OCI-LY7 (cell line): ENCODE measurements at places on chromosomes 16 and 17.

- DNase-seq, result no peak
These were observed 140.2 kb upstream of the NOL11 start for GRCh38 chr17:67577429-67578141.

DNA sequence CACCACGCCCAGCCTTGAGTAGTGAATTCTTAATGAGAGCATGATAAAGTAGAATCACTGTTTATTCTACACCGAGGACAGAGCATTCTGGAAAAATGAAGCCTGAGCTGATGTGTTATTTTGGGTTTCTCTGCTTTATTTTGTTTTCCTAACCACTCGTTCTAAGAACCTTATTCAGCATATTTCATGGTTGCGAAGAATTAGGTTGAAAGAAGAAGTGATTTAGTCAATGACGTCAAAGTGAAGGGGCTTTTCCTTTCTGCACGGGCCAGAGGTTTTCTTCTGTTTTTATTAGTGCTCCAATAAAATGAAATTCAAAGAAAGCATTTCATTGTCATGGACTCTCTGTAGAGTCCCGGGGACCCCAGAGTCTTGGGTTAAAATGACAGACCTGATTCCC lies 178.5 kb downstream of the MAF start:
- DNase-seq, result no peak

DNA sequence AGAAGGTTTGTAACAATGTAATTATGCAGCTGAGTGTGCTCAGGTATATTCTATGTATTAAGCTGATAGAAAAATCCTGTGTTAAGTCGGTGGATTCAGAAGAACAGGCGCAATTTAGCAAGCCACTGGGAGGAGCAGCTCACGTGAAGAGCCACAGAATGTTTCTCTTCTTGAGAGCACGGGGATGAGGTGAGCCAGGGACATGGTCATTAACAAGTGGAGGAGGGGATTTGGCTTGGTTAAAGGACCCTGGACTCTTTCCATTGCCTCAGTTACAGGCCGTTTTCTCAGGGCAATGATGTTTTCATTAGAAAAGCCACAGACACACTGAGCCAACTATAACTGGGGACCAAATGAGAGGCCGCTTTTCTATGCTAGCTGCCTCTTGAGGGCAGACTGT lies 178.7 kb downstream of the SNX29 start:
- no peak for DNase-seq

DNA sequence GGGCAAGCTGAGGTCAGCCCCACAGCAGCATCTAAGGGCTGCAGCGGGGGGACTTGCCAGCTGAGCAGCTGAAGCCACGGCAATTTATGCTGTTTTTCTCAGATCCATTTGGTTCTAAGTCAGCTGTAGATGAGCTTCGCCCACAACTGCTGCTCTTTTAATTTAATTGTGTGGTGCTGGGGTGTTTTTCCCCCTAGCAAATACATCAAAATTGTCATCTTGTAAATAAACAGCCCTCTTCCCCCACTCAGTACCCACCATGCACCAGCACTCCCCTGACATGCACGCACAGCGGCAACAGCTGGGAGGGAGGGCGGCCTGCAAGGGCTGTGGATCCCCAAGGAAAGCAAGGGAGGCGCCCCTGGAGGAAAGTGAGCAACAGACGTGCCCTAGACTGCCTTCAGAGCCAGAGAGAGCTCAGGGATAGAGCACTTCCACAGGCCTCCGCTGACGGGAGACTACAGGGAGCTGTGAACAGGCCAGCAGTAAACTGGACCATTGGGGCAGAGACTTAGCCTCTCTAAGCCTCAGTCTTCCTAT lies 149.5 kb downstream of the TMEM132E start:
- DNase-seq, result no peak

GRCh38 chr16:15924996-15925395 lies 24.4 kb upstream of the ABCC1 start:
- DNase-seq, result no peak

DNA sequence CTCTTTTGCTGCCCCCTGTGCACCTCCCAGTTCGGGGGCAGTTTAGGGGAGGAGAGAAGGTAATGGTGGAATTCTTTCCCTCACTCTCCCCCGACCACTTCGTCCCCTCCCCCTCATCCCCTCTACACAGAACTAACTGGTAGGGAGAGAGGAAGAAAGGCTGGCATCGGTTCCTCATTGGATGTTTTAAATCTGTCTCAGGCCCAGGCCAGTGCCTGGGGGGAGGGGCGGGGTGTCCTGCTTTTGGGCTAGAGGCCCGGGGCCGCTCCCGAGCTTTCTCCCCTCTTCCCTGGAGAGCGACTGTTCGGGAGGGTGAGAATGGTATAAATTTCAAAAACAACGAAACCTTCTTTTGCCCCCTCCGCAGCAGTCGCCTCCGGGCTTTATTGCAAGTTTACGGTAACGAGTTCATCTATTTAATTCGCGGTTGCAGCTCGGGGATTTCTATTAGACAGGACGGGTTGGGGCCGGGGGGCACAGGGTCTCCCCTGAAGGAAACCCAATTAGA lies at the start of gene PRAC2:
Gene PRAC2, plus strand, starts transcription at position 271 of the 508 bp plus-strand sequence. CDS start 1,226 bp downstream, outside the sequence.
- DNase-seq, result no peak

GRCh38 chr17:43882761-43883415 lies 24.4 kb downstream of the MPP2 start:
- DNase-seq, result no peak

- DNase-seq, result no peak
These were observed 7.2 kb upstream of the EXOSC6 start for GRCh38 chr16:70258946-70259345.

DNA sequence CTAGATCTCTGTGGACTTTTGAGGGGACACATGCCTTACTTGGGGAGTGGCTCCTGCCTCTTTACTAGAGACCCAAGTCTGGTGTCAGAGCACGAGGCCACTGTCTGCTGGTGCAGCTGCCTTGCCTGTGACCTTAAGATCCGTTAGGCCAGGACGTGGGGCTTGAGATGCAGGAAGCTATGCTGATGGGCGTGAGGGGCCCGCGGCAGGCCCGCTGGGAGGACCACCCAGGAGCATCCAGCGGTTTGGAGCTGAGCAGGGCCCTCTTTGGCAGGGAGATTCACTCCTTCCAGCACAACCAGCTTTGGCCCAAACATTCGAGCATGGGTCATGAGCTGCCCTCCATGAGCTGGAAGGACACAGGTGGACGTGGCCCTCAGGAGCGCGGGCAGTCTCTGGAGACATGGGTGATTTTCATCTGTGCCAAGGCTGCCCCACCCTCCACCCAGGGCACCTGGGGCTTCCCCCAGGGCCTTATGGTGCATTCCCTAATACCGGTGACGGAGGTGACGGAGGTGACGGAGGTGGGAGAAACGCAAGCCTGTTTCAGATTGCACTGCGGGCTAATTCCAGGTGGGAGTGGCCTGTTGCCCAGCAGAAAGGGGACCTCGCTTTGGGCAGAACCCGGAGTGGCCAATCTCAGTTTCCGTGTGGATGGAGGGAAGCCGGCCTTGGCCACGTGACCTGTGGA lies 12.7 kb downstream of the LGALS3BP start:
- no peak for DNase-seq

DNA sequence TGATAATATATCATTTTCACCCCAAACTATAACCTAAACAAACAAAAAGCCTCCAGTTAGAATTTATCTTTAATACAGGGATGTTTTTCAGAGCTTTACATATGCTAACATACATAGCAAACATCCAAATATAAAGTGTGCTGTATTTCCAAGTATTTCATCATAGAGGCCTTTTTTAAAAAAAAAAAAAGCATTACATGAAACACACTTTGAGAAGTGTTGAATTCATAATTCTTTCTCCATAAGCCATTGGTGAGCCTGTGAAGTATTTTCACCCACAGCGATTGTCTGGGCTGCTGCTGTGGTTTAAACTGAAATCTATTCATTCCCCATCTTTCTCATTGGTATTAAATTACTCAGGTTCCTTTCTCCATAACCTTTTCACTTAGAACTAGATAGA lies 503.4 kb upstream of the CDH8 start:
- no peak for DNase-seq

- DNase-seq, result no peak
These were observed 6.4 kb upstream of the CMTM3 start for GRCh38 chr16:66598111-66598510.

DNA sequence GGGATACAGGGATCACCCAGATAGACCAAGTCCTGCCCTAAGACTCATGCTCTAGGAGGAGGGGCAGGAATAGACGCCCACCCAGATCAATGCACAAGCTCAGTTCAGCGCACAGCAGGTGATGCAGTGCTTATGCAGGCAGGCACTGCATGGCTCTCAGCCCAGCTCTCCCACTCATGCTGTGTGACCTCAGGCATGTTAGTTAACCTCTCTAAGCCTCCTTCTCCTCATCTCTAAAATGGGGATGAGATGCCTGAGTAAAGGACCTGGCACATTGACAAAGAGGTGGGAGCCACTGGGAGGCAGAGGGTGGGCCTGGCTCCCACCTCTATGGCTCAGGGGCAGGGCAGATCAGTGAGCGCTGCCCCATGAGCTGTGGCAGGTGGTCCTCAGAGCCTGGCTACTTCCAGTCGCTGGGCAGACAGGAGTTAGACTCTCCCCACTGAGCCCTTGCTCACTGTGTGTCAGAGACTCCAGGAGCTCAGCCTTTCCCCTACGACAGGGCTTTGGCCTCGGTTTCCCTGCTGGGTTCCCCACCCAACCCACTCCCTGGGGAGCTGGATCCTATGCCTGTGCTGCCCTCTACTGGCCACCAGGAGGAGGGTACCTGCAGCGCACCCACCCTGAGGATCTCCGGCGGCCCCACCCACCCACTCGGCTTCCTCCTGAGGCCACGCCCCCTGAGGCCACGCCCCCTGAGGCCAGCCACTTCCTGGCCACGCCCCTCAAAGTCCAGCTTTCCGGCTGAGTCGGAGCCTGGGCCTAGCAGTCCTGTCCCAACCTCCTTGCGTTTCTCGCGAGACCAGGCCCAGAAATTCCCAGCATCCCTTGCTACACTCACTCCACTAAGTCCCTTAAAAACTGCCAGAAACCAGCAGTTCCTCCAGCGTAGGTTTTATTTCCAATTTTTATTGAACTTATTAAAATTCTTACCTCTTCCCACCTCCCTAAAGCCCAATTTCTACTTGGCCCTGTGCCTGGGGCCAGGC lies 196.1 kb downstream of the GSG1L start:
- DNase-seq, result peak; percentile 56

DNA sequence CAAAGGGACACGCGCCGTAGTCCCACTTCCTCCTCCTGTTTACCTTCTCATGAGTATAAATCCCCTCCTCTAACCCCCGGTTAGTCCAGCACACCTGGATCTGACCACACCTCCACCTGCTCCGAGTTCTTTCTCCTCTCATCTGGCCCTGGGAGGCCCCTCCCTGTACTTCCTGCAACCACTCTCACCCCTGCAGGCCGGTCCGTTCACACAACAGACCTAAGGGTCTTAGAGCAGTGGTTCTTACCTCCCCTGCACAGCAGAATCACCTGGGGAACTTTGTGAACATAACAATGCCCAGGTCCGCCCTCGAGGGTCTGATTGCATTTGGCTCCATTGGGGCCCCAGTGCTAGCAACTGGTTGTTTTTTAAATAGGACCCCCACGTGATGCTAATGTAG lies 24.8 kb downstream of the TMEM114 start:
- no peak for DNase-seq

- no peak for DNase-seq
These were observed 191.4 kb downstream of the SLC39A11 start for GRCh38 chr17:72901083-72901482.

GRCh38 chr17:37079735-37080134 lies 131.0 kb downstream of the AATF start:
- no peak for DNase-seq

GRCh38 chr17:7313890-7314718 lies 1.1 kb downstream of the GPS2 start:
- DNase-seq, result peak; percentile 27

GRCh38 chr17:49717371-49717861 lies 9.7 kb upstream of the SLC35B1 start:
- DNase-seq, result no peak

GRCh38 chr16:48592839-48593429 lies 17.0 kb downstream of the N4BP1 start:
- peak; percentile 50 for DNase-seq

DNA sequence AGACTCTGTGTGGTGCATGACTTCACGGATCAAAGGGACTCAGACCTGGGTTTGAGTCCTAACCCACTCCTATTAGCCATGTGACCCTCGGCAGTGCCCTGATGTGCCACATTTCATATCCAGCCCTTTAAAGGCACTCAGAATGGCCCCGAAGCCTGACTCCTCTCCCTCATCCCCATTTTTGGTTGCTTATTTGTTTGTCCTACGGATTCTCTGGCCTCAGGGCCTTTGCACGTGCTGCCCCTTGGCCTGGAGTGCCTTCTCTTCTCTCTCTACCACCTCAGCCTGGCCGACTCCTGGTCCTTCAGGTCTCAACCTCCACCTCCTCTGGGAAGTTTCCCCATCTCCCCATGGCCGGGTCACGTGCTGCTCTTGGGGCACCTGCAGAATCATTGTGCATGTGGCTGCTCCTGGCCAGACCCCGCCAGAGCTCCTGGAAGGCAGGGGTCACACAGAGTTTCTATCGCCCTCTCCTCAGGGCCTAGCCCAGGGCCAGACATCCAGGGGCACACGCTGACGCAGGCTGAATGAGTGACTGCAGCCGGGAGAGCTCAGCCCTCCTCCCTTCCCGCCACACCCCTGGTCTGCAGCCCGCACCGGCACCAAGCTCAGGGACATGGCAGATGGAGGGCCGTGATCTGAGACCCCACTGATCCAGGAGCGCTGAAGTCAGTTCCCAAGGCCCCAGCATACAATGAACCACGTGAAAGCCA lies 22.0 kb upstream of the CIBAR2 start:
- DNase-seq, result no peak

GRCh38 chr16:4566144-4566543 lies 10.0 kb downstream of the C16orf96 start:
- no peak for DNase-seq

DNA sequence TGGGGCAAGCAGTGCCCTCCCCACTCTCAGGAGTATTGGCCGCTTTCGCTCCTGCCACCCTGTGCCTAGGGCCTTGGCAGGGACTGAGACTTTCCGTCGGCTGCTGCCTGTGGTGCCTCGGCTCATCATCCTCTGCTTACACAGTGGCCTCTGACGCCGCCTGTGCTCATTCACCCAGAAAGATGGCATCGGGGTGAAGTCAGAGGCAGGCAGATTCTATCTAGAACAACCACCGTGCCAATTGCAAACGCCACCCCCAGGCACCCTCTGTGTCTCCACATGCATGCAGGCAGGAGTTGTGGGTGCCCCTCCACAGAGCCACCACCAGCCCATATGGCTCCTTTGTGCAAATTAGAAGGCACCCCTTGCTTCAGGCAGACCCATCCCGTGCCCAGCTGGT lies 154.2 kb upstream of the GSE1 start:
- no peak for DNase-seq

- DNase-seq, result no peak
These were observed 2.8 kb downstream of the CCL4L2 start for GRCh38 chr17:36213695-36214094.

DNA sequence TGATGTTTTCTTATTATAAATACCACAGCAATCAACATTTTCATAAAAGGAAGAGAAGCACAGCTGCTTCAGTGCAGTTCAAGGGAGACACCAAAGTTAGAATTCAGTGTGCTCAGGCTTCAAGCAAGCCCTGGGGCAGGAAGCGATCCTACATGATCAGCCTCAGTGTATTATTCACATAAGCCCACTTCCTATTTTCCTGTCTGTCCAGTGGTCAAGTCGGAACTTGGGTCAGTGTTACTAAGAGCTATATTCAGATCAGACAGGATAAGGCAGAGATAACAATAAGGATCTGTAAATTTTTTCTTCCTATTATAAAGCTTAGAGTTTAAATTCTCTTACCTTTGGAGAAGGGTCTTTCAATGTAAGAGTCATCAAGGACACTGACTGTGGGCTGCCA lies 12.9 kb downstream of the HEATR6 start:
- no peak for DNase-seq
